RKO (cell line): ENCODE measurements at places on chromosomes 7 and 10.

DNA sequence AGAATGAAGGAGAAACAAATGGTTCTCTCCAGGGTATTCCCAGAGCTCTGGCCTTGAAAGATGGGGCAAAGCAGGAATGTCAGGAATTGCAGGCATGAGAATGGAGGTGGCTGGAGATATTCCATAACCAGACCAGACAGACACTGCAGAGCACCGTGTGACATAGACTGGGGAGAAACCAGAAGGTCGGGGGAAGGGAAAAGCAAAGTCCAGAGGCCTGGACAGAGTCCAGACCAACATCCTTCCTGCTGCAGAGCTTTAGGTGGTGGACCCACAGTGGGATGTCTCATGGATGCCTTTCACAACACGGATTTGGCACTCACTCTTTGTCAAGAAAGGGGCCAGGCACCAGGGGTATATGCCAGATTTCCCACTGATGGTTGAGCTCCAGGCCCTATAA, 177.2 kb upstream of the INHBA start:
- no peak for DNase-seq

DNA sequence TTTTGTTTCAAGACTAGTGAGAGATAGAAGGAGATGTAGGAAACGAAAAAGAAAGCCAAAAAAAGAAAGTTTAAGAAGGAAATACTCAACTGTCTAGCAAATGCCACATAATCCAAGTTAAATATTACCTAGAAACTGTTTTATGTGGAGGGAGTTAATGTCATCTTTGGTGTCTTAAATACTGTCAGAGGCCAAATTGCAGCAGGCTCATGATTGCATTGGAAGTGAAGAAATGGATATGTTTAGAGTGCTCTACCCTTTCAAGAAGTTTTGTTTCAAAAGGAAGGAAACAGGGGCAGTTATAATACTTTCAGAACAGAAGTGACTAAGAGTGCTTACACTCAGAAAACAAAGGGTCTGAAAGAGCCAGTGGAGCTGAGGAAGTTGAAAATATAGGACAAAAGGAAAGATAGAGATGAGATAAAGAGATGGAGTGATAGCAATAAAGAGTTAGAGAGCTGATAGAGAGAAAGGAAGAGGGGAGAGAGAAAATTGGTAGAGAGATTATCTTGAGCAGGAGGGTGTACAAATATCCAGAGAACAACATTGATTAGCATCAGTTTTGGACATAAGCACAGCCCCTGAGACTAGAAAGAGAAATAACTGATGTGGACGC, 28.0 kb upstream of the GNAI1 start:
- no peak for DNase-seq

GRCh38 chr10:101693651-101693977, 1.4 kb downstream of the FBXW4 start:
- peak; percentile 80 for DNase-seq

DNA sequence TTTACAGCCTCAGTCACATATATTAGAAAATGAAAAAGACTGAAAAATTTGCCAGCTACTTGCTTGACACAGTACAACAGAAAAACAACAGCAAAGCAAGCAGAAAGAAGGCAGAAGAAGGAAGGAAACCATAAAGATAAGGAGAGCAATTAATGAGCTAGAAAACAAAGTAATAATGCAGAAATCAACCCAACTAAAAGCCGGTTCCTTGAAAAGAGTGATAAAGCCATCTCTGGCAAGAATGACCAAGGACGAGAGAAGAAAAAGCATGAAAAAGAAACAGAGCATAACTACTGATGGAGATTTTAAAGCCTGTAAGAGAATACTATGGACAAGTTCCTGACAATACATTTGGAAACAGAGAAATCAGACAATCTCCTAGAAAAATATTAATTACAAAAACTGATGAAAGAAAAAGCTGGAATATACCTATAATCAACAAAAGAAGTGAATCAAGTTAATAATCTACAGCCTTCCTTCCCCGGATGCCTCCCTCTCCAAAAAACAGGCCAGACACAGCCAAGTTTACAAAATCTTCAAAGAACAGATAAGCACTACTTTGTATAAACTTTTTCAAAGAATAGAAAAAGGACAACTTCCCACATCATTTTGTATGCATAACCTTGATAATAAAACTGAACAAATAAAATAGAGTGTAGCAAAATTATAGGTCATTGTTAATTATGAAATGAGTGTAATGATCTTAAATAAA, 204.0 kb downstream of the BAMBI start:
- no peak for DNase-seq

DNA sequence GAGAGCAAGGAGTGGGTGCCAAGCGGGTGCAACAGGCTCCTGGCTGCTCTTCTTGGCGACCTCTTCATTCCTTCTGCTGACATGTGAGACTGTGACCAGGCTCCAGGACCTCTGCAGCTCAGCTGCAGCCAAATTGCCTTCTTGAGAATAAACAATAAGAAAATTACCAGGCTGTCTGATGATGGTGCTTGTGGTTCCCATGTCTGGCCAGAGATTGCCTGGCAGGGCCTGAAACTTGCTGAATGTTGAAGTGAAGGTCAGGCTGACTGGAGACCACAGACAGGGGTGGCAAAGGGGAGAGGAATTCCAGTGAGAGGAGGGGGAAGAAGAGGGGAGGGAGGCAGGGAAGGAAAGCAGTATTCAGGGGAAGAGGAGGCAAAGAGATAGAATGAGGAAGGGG, 497.4 kb upstream of the PODXL start:
- DNase-seq: no peak

GRCh38 chr10:49172061-49172776, 16.0 kb downstream of the TMEM273 start:
- no peak for DNase-seq

GRCh38 chr10:17841050-17841449, 31.9 kb downstream of the MRC1 start:
- peak; percentile 16 for DNase-seq

DNA sequence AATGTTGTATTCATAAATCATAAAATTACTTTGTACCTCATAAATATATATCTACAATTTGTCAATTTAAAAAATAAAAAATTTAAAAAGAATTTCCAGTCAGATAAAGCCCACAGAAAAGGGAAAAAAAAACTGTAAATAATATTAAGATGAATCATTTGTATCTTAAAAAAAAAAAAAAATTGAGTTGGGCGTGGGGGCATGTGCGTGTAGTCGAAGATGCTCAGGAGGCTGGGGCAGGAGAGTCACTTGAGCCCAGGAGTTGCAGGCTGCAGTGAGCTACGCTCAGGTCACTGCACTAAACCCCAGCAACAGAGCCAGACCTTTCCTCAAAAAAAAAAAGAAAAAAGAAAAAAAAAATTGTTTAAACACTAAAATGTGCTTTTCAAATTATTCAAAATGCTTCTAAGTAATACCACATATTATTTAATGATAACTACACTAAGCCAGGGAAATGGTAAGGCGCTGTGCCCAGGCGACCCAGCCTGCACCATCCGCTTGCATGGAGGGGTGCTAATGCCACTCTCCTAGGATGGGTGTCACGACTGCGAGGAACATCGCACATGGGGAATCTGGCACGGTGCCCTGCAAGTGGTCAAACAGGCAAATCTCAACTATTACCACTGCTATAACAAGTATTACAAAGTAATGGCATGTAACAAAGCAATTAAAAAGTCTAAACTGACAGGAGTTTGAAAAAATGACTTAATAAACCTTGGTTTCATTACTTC, 15.4 kb downstream of the GLUD1 start:
- DNase-seq: no peak

- no peak for DNase-seq
These were observed 33.7 kb upstream of the CHCHD3 start for GRCh38 chr7:133115596-133115995.

GRCh38 chr7:44761207-44762161, 12.8 kb downstream of the ZMIZ2 start:
- DNase-seq: no peak
